RWPE2 (cell line): ENCODE measurements at places on chromosomes 12 and 14.
A peak's percentile ranks its signal among the peaks of the same experiment; 100 is the strongest.

- H3K4me1 ChIP-seq: no peaks in the 10 kb centered on the region
- no peak overlapping the region for H3K27ac ChIP-seq
- no peak for DNase-seq
- no peak overlapping the region for H3K4me3 ChIP-seq
- no peaks in the 10 kb centered on the region for H3K36me3 ChIP-seq
Measured at GRCh38 chr14:106872611-106873446, 1346.4 kb downstream of the TMEM121 start.

DNA sequence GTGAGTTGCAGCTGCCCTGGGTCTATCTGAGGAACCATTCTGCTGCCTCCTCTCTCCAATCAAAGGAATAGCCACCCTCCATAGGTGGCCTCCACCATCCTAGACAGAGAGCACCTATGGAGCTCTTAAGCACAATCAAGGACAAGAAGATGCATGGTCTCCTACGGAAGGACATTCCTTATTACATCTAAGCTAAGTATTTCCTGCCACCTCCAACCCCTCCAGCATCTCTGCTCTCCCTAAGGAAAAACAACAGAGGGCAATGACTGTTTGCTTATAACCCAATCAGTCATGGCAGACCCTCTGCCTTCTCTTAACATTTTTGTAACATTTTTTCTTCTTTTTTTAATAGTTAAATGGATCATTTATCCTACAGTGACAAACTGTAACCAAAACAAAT is 14.8 kb upstream of the OR6J1 start:
- H3K4me1 ChIP-seq: no peaks in the 10 kb centered on the region
- H3K36me3 ChIP-seq: no peaks in the 10 kb centered on the region
- H3K27me3 ChIP-seq: no peaks in the 10 kb centered on the region

DNA sequence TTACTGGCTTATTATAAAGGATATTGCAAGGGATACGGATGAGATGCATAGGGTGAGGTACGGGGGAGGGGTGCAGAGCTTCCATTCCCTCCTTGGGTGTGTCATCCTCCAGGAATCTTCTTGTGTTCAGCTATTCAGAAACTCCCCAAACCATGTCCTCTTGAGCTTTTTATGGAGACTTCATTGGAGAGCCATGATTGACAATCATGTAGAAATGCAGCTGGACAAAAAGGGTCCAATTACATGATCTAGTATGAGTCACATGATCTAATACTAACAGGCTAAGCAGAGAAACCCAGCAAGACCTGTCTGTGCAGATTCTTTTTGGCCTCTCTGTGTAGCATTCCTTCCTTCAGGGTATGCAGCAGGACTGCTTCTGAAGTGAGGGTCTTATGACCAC is 23.9 kb upstream of the FLVCR2 start:
- H3K36me3 ChIP-seq: no peaks in the 10 kb centered on the region
- H3K27ac ChIP-seq: peak overlapping the region; percentile 38
- H3K4me1 ChIP-seq: peaks cover 28% of the 10 kb centered on the region
- DNase-seq: no peak

DNA sequence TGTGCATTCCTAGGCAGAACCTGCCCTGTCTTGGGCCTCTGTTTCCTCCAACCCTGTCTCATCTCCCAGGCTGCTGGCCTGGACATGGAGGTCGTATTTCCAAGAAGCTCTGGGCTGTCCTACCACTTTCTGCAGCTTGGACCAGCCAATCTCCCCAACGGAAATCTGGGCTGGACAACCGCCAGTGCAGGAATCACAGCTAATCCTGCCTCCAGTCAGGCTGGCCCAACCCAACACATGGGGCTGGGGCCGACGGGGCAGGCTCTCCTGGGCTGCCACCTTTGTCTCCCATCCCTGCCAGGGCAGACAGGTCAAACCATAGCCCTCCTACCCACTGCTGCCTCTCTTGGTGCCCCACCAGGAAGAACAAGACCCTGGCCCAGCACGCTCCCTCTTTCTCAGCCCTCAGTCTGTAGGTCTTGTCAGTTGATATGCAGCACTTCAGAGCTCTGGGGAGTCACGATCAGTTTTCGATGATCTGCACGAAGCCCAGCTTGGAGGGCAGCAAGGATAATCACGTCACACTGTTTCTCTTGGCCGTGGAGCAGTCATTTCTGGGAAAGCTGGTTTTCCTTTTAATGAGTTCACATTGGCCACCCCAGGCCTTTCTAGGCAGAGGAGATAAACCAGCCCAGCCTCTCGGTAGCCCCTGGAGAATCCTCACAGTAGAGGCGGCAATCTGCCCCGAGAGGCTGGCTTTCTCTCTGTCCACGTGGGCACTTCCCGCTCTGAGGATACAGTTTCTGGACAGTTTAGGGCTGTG is 195.2 kb upstream of the PRMT8 start:
- no peaks in the 10 kb centered on the region for H3K36me3 ChIP-seq
- peaks cover 9% of the 10 kb centered on the region for H3K4me1 ChIP-seq
- H3K27ac ChIP-seq: no peak overlapping the region
- H3K27me3 ChIP-seq: no peaks in the 10 kb centered on the region
- H3K4me3 ChIP-seq: no peak overlapping the region
- no peak for DNase-seq

DNA sequence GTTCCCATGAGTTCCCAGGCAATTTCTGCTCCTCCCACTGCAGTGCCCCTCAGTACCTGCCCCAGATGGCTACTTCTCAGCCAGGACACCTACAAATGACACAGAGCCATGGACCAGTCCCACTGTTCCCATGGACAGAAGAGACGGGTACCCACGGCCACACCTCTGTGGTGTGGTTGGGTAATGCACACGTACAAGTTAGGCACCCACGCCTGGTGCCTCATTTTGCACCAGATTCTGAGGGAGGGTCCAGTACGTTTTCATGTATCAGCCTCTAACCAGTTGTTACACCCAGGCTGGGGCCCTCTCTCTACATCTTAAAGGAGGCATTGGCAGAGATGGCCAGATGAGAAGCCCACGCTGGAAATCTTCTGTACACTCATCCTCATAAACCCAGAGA is 114.0 kb downstream of the DICER1 start:
- no peak overlapping the region for H3K4me3 ChIP-seq
- no peak overlapping the region for H3K27ac ChIP-seq
- peak; percentile 34 for DNase-seq
- no peaks in the 10 kb centered on the region for H3K4me1 ChIP-seq
- H3K36me3 ChIP-seq: no peaks in the 10 kb centered on the region
- peaks cover 35% of the 10 kb centered on the region for H3K27me3 ChIP-seq

DNA sequence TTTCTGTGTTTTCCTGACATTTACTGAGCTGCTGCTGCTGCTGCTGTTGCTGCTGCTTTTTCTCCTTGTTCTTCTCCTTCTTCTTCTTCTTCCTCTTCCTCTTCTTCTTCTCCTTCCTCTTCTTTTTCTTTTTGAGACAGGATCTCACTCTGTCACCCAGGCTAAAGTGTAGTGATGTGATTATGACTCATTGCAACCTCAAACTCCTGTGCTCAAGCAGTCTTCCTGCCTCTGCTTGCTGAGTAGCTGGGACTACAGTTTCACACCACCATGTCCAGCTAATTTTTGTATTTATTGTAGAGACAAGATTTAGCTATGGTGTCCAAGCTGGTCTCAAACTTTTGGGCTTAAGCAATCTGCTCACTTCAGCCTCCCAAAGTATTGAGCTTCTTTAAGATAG is 95.8 kb downstream of the TMTC3 start:
- DNase-seq: no peak
- H3K27ac ChIP-seq: no peak overlapping the region
- H3K4me1 ChIP-seq: peaks cover 20% of the 10 kb centered on the region
- no peak overlapping the region for H3K4me3 ChIP-seq
- no peaks in the 10 kb centered on the region for H3K36me3 ChIP-seq

DNA sequence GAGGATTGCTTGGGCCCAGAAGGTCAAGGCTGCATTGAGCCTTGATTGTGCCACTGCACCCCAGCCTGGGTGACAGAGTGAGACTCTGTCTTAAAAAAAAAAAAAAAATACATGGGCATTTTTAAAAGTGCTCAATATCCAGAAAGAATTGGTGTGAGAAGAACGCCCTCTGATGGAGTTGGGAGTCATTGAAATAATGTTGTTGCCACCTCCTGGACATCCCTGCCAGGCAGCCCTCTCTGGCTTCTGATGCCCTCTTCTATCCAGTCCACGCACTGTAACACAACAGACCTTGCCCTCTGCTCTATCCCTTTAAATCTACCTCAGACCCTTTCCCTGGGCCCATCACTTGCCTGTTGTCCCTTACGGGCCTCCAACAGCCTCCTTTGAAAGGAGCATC is 4.9 kb downstream of the PTGDR start:
- no peaks in the 10 kb centered on the region for H3K36me3 ChIP-seq
- H3K4me1 ChIP-seq: no peaks in the 10 kb centered on the region
- H3K27me3 ChIP-seq: peaks cover 47% of the 10 kb centered on the region
- H3K27ac ChIP-seq: no peak overlapping the region
- no peak for DNase-seq
- H3K4me3 ChIP-seq: no peak overlapping the region

- no peaks in the 10 kb centered on the region for H3K27me3 ChIP-seq
- H3K36me3 ChIP-seq: peaks cover 4% of the 10 kb centered on the region; the same call in 1 of the 2 replicates
- H3K27ac ChIP-seq: no peak overlapping the region
- DNase-seq: no peak
Measured at GRCh38 chr12:26978801-26979200, 35.4 kb downstream of the TM7SF3 start.
